ENCODE measurements at places on chromosomes 12 and 14. TPM values are rescaled to one million over a fixed set of nuclear protein-coding genes. Genes with fewer than 3 reads are reported as not detected.

GRCh38 chr12:38279756-38280155 lies 36.8 kb upstream of the ALG10B start:
- DNase-seq = no peak

DNA sequence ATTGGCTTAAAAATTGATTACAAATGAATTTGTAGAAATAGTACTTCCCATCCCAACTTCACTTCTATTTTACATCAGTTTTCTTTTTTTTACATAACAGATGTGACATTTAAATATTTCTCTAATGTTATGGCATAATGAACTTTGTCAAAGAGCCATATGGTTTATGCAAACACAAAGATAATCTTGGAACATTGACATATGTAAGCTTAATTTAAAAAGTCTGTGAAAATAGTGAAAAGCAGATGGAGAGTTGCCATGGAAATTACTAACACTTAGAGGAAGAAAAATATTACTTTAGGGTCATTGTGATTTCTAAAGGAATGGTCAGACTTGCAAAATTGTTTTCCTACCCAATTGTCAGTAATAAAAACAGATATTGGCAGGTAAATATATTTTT lies 232.4 kb downstream of the AEBP2 start:
- DNase-seq = no peak

DNA sequence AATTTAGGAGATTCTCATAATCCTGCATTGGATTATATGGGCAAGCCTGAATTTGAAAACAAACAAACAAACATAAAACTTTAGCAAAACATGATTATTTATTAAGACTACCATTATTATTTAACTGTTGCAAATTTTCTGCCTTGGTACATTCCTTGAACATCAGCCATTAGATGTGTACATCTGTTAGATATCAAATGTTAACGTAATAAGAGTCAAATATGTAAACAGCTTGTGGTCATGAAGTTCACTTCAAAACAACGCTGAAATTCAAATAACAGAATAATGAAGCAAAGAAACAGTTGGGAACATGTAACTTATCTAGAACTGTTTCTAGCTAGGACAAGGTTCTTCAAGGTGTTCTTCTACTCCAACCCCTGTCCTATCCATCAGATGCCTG lies 14.3 kb upstream of the TMX1 start:
- DNase-seq = no peak

DNA sequence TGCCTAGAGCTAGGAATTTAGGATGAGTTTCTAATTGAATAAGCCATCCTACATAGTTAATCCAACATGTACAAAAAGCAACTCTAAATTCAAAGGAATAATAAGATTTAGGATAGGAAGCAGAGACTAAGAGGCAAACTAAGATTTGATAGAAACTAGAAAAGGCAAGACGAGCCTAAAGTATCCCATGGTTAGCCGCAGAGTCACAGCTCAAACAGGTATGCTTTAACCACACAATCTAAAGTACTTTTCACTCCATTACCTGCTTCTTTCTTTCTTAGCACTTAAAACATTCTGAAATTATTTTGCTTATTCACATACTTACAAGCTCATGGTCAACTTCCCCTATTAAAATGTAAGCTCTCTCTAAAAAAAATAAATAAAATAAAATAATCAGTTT lies 51.8 kb downstream of the OTOGL start:
- no peak for DNase-seq

DNA sequence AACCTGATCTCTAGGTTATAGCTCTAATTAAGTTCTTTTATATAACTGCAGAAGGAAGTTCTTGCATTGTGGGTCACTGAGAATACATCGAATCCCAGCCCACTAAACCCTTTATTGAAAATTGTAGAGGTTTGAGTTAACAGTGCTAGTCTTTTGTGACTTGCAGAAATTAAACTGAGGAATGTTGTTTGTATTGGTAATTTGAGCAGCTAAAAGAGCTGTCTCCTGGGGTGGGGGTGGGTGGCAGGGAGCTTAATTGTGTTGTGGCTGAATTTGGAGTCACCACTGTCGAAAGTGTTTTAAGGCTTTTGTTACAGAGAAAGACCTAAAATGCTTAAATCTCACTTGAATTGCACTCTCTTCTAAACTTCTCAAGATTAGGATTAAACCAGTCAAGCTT lies 3.2 kb upstream of the COX8C start:
- no peak for DNase-seq

DNA sequence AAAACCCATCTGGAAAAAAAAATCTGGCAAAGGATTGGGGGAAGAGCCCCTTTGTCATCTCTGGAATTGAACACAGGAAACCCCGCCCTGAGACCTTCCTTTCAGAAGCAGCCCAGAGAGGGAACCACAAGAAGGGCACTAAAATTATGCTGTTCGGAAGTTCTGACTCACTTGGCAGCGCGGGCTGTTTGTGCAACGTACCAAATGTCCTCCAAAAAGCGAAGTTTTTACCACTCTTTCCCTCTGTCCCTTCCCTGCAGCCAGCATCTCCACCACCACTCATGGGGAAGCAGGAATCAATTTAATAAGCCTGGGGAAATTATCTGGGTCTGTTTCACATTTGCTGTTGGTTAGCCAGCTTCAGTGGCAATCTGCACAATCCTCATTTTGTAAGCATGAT lies 3.2 kb upstream of the SYNE3 start:
- DNase-seq = no peak

DNA sequence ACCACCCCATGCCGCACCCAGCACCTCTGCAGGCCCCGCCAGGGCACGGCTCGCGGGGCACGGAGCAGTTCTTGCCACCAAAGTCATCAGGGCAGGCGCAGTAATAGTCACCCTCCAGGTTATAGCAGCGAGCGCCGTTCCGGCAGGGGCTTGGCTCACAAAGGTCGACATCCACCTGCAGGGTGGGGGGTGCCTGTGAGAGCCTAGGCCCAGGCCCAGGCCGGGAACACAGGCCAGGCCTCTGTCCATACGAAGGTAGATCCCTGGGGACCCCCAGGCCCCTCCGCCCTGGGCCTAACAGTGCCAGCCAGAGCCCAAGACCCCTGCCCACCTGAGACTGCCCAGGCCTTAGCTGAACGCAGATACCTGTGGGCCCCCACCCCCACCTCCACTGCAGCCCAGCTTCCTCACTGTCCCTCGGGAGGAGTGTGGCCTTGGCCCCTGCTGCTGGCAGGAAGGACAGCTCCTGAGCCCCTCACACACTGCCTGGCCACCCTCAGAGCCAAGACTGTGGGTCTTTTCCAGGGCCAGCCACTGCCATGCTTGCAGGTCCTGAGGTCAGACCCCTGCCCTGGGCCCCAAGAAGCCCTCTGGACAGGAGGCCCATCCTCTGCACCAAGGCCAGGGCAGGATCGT lies 19.3 kb downstream of the JAG2 start:
- no peak for DNase-seq

- no peak for DNase-seq
Measured at GRCh38 chr12:66674495-66675122, 4.3 kb downstream of the GRIP1 start.

GRCh38 chr12:64814432-64814831 lies 10.0 kb upstream of the TBC1D30 start:
- no peak for DNase-seq

- no peak for DNase-seq
Measured at GRCh38 chr12:22016982-22017381, 29.0 kb upstream of the CMAS start.

- DNase-seq = no peak
Measured at GRCh38 chr14:101950100-101950499, 14.3 kb upstream of the DYNC1H1 start.

DNA sequence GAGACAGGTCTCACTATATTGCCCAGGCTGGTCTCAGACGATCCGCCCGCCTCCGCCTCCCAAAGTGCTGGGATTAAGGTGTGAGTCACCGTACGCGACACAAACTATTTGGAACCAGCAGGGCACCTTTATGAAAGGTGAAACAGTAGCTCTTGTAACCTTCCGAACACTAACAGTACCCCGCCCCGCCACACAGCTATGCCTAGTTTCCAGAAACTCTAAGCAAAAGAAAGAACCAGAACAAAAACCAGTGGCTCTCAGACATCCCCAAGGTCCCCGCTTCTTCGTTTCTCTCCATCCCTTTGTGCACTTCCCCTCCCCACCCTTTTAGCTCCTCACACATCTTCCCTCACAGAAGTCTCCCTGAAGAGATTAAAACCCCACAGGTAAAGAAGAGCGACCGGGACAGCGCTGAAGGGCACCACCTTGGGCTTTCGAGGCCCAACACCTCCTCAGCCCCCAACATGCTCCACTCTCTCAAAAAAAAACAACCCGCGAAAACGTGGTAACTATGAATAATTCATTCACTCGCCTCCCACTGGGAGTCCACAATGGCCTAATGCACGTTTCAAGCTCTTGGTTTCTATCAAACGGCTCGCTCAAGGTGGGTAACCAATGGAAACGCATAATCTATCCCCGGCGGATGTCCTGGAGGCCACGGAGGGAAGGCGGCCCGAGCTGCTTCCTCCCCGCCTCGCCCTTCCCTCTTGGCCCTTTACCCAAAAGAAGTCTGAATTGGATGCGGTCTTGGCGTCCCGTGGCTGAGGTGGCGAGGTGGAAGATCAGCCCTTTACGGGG lies 877 bp downstream of the BAG5 start:
- no peak for DNase-seq

DNA sequence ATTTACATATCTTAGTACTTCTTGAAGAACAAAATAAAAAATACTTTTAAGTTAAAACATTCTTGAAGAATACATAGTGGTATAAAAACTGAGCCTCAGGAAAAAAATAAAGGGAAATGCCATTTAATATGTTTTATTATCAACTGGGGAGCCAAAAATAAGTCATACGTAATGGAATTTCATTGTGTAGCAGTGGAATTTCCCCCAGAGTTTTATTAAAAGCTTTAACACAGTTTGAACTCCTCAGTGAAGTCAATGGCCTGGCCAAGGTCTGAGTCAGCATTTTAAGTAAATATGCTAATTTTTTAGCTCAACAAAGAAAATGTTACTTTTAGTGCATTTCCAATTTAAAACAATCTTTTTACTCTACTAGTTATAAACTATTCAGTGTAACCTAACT lies 350.1 kb upstream of the ATP2B1 start:
- DNase-seq = no peak

- no peak for DNase-seq
Measured at GRCh38 chr12:94100211-94100627, 48.2 kb upstream of the PLXNC1 start.

DNA sequence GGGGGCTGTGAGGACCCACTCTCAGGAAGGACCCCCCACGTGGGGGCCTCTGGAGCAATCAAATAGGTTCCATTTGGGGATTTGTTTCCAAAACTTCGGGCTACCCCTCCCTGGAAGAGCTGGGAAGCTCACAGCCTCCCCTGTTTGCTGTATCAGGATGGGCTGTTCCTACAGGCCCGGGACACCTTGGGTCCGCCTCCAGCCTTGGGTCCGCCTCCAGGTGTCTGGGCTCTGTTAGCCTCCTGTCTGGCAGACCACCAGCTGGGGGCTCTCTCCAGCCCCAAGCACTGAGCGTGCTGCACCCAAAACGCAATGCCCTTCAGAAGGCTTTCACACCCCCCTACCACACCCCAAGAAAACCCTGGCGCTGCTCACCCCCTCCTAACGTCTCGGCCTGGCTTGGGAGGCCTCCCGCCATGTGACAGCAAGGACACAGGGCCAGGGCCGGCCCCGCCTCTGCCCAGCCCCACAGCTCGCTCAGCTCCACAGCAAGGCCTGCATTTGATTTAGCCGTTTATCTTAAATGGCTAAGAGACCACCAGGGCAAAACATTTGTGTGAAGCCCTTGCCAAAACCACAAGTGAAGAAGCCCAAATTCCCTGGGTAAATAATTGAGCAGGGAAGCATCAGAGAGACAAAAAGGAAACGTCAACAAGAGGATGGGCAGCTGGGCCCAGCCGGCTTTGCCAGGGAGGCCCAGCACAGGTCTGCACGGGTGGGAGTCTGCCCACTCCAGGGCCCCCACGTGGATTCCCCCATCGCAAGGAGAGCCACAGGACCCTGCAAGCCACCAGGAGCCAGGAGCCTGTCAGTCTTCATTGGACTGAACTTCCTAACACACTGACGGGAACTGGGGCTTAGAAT lies 39.9 kb downstream of the BCL11B start:
- DNase-seq = peak; percentile 27

ERP29 gene
- 141 TPM for total RNA-seq

CLEC9A gene
- total RNA-seq = 1.2 TPM

KRT78 gene
- total RNA-seq = not detected

All from mucosa of gallbladder (tissue), 1 donor.